ENCODE measurements at places on chromosomes 1 and 21.

DNA sequence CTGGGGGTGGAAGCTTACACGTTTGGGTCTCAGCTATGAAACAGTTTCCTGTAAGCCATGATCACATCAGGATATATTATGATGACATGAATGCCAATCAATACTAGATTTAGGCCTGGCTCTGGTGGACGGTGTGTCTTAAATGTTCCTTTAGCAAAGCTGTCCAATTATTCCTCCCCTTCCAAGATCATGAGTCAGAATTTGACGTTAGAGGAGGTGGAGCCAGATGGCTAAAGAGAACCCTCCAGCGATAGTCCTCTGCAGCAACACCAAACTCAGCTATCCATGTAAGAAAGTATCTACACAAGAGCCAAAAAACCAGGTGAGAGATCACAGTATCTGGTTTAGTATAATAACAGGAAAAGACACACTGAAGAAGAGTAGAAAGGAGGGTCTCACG, 47.8 kb downstream of the PACC1 start:
- no peak for DNase-seq

DNA sequence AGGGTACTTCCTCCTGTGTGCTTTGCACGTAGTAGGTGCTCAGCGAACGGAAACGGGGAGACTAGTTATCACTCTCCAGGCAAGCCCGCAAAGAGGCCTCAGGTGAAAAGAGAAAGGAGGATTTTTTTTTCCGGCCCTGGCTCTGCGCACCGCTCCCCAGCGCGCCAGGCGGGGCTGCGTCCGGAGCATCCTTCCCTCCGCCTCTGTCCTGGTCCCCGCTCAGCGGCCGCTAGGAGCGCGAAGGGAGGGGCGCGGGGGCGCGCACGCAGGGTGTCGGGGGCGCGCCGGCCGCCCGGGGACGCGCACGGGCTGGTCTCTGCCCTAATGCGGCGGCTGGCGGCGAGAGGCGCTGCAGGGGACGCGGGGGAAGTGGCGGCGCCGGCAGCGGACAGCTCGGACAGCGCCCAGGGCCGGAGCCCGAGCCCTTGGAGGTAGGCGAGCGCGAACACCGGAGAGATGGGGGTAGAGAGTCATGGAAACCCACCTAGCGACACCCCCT, 42.3 kb upstream of the NFASC start:
- DNase-seq: peak; percentile 30

DNA sequence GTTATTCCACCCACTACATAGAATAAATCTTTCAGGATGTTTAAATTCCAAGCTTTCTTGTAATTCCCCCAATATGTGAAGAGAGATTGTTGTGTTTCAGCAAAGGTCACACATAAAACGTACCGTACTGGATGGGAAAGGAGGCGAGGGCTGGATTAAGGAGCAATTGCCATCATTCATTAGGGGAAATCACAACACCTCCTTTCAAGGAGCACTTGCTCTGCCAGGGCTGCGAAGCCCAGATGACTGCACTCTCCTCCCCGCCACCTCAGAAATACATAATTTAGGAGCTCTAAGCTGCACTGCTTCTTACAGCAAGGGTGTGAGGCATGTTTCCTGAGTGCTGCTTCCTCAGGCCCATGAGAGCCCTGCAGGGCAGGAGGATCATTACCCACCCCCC, 29.6 kb downstream of the MATN1 start:
- no peak for DNase-seq

- no peak for DNase-seq
These were observed 652.9 kb upstream of the USP24 start for GRCh38 chr1:55868026-55868425.

DNA sequence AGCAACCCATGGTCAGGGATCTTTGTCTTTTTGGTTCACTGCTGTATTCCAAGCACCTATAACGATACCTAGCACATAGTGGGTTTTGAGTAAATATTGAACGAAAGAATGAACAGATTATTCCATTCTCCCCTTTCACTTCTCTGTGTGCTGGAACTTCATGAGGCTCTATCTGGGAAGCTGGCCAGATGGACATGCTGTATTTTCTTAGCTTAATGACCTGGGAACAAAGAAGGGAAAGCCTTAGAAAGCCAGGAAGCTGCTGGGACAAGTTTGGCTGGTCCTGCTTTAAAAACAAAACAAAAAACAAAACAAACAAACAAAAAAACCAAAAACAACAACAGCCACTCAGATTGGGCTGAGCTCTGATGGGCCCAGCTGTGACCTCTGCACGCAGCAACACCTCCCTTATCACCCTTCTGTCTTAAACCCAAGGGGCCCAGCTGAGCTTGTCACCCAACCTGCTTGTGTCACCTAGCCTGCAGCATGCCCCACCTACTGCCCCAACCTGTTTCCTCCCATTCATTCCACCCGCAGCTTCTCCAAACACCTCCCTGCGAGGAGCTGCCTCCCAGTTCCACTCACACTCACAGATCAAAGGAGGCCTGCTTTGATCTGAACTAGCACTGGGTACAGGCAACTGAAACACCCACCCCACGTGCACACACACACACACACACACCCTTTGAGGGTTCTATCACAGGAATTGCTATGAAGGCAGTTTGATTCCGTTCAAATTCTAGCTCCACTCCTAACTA, 37.1 kb downstream of the SLC30A1 start:
- no peak for DNase-seq

DNA sequence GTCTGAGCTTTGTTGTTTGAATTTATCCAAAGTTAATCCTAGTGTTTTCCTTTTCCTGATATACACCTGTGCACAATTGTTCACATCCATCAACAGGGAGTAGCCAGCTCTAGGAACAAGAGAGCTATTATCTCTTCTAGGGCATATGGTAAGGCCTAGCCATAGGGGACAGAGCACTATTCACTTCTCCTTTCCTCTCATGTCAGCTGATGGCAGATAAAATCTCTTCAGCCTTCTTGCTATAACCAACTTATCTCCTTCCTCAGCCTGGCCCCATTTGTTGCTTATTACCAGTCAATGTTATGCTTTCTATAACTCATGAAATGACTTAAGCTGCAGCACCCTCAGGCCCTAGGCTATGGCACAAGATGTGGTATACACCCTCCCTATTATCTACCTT, 38.9 kb downstream of the PATJ start:
- peak; percentile 64 for DNase-seq

Measured in erythroblast (primary cell).